NCI-H1694 treated with DMSO at 0.1 percent for 48 hours (cell line): ENCODE measurements at places on chromosomes 2 and 18.

GRCh38 chr2:190973262-190973661, 40.7 kb downstream of the STAT1 start:
- DNase-seq = no peak

- no peak for DNase-seq
Observed at GRCh38 chr2:238259061-238260020, 19.5 kb upstream of the HES6 start.

- no peak for DNase-seq
Observed at GRCh38 chr18:34729264-34729663, 19.2 kb downstream of the DTNA start.

GRCh38 chr2:136057023-136057801, 60.7 kb downstream of the CXCR4 start:
- DNase-seq = no peak

DNA sequence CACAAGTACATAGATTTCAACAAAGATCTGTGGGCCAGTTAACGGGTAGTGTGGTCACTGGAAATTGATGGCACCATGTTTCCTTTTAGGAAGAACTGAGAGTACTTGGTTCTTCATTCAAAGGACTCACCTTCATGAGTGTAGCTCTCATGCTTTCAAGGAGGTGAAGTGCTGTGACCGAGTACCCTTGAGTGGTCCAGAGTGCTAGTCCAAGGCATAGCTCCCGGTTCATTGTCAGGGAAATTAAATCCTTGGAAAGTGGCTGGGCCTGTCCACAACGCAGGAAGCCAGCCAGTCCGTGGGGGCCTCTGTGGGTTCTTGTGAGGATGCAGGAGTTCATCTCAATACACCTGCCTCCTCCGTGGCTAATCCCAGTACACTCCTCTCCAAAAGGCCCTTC, 295.1 kb downstream of the GALR1 start:
- no peak for DNase-seq
